ENCODE measurements at places on chromosomes 4 and X. TPM values are rescaled to one million over a fixed set of nuclear protein-coding genes. Genes with fewer than 3 reads are reported as not detected.

GRCh38 chr4:20432088-20432487, 180.4 kb downstream of the SLIT2 start:
- no peaks in the 10 kb centered on the region for H3K36me3 ChIP-seq

DNA sequence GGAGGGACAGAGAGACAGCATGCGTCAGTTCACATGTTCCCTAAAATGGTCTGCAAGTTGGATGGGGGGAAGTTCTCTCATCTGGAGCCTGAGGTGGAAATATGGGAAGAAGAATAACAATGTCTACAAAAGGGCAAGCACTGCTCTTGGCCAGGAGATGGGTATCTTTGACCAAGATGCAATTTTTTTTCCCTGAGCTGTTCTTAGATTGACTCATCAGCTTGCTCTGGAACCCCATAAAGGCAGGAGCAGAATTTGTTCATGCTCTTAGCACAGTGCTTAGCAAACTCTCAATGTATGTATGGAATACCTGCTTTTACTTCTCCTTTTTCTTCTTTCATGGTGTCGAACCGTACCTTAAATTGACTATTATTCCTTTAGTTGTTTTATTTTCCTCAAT, 90.5 kb upstream of the ZNF827 start:
- H3K4me3 ChIP-seq, result no peak overlapping the region
- H3K4me1 ChIP-seq, result peaks cover 12% of the 10 kb centered on the region
- DNase-seq, result no peak

ANOS1 gene
- total RNA-seq, result 1.1 TPM

DNA sequence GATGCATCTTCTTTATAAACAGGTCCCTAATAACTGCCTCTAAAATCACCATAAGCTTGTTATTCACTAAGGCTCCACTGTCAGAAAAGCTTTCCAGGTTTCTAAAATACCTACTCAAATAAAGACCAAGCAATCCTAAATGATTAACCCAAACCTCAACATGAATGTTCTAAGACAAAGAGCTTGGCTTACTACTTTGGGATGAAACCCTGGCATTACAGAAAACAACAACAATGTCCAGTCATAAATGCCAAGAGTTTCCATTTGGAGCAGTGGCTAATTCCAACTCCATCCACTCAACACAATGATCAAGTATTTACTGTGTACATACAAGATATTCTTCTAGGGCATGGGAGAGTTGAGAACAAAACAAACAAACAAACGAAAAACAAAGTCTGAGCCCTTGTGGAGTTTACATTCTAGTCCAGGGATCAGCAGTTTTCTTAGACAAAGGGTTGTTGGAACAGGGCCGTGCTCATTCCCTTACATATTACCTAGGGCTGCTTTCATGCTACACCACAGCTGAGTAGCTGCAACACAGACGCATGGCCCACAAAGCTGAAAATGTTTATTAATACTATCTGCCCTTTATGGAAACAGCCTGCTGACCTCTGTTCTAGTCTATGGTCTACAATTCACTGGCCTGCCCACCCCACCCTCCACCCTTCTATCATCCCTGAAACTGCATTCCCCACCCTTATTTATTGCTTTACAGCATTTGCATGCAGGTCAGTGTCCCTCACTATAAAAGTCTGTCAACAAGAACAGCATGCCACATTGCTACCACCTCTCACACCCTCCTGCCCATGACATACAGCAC, 23.7 kb downstream of the ABCG2 start:
- no peak overlapping the region for H3K4me3 ChIP-seq
- H3K27ac ChIP-seq, result no peak overlapping the region
- peaks cover 18% of the 10 kb centered on the region for H3K4me1 ChIP-seq
- no peaks in the 10 kb centered on the region for H3K27me3 ChIP-seq
- DNase-seq, result no peak
- H3K36me3 ChIP-seq, result no peaks in the 10 kb centered on the region

DNA sequence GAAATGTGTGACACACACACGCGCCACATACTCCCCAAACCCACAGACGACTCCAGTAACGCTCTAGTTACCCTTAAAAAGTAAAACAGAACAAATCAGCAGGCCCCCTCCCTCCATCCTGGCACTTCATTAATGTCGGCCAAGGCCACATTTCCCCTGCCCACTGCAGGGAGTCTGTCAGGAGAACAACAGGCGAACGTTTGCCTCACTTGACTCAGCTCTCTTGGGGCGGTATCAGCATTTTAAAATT, 671 bp upstream of the FHIP1A start:
- no peak for DNase-seq
- H3K4me1 ChIP-seq, result peaks cover 11% of the 10 kb centered on the region
- peaks cover 32% of the 10 kb centered on the region for H3K27me3 ChIP-seq
- peak overlapping the region; percentile 28 for H3K27ac ChIP-seq

DNA sequence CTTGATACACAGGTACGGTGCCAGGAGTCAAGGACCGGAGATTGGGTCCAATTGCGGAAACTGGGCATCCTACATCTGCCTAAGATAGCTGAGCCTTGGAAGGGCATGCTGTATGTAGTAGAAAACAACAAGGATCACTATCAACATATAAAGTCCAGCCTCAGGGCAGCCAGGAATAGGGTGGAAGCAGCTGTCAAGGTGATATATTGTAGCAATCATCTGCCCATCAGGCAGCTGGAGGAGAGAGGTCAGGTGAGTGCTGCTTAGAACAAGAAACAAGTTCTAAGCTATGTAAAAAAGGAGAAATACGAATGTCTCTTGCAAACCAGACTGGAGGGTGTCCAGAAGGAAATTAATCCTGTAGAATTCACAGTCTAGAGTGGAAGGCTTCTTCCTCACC, 34.8 kb downstream of the KCNE5 start:
- peak; percentile 37 for DNase-seq
- no peaks in the 10 kb centered on the region for H3K4me1 ChIP-seq
- H3K4me3 ChIP-seq, result no peak overlapping the region
- no peaks in the 10 kb centered on the region for H3K36me3 ChIP-seq

DNA sequence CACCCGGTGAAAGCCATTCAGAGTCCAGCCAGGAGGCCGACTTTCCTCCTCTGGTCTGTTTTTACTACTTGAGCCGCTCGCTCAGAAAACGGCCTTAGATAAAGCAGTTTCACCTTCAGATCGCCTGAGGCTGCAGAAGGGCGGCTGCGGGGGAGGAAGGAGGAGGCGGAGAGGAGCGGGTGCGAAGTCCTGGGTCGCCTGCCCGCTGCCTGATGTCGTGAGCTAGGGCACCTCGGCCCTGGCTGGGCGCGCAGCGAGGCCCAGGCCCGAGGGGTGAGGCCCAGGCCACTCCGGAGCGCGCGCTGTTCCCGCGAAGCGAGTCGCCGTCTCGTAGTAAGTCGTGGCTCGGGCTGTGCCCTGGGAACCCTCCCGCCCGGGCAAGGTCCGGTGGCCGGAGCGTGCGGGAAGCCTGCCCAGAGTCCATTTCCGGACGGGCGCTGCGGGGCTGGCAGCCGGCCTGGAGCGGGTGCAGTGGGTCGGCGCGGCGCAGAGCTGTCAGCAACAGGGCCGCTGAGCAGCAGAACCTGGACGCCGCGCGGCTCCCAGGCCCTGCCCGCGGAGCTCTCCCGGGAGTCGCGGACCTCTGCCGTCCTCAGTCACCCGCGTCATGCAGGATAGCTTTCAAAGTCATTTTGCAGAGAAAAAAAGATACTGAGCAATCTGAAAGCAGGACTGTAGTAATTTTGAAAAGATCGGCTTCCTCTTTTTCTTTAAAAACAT, 18.6 kb downstream of the TRIM2 start:
- peak; percentile 76 for DNase-seq
- H3K4me1 ChIP-seq, result peaks cover 24% of the 10 kb centered on the region
- peak overlapping the region; percentile 83 for H3K27ac ChIP-seq

GRCh38 chr4:37604461-37604860, 81.7 kb downstream of the RELL1 start:
- no peak overlapping the region for H3K4me3 ChIP-seq
- H3K4me1 ChIP-seq, result peaks cover 14% of the 10 kb centered on the region
- H3K27ac ChIP-seq, result no peak overlapping the region

DNA sequence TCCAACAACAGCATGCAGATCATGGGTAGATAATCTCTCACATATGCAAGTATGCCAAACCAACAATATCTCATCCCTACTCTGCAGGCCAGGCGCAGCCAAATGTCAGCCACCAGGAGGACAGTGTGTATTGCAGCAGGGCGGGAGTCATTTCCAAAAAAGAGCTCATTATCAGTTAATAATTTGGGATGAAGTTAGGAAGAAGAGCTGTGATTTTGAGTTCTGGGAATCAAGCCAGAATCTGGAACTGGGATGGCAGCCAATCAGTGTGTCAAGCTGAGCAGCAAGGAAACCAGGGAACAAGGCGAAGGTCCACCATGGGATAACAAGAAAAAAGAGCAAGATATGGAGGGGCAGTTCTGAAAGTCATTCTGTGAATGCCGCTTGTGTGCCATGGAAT, 88.2 kb upstream of the CAMK2D start:
- no peak overlapping the region for H3K4me3 ChIP-seq
- no peak overlapping the region for H3K27ac ChIP-seq
- peak; percentile 45 for DNase-seq

- no peak overlapping the region for H3K4me3 ChIP-seq
- H3K36me3 ChIP-seq, result no peaks in the 10 kb centered on the region
- H3K27ac ChIP-seq, result no peak overlapping the region
These were observed 83.8 kb upstream of the RPL34 start for GRCh38 chr4:108536577-108536976.

GRCh38 chr4:74896595-74896994, 36.3 kb upstream of the PARM1 start:
- H3K4me1 ChIP-seq, result no peaks in the 10 kb centered on the region
- H3K27ac ChIP-seq, result no peak overlapping the region
- no peak for DNase-seq

DNA sequence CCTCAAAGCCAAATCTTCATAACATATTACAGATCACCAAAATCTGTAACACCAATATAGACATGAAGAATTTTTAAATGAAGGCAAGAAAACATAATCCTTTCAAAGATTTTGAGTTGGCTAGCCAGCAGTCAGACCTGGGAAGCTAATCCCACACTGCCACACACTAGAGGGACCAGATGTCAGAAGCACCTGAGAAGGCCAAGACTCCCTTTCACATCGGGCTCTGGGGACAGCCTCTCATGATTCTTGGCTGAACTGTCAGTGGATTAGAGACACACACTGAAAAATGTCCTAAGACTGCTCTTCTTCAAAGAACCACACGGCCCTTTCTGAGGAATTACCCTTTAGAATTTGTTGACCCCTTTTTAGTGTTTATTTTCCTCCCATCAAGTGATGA, 28.2 kb upstream of the SPATA4 start:
- H3K4me1 ChIP-seq, result no peaks in the 10 kb centered on the region
- no peak for DNase-seq
- H3K4me3 ChIP-seq, result no peak overlapping the region
- H3K27ac ChIP-seq, result no peak overlapping the region

DNA sequence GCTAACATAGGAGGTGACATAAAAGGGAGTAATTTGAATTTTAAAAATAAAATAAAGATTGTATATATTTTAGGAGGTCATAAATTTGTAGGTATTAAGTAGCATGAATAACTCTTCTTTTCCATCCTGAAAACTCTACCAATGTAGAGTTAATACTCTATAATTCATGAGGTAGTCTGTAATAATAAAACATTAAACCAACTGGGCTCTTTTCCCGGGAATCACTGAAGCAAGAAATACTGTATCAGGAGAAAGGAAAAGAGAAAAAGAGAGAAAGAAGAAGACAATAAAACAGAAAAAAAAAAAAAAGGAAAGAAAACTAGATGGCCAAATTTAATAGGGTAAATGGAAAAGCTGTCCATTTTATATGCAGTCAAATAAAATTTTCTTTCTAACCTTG, 984.4 kb downstream of the CCSER1 start:
- no peaks in the 10 kb centered on the region for H3K4me1 ChIP-seq
- no peaks in the 10 kb centered on the region for H3K27me3 ChIP-seq
- H3K36me3 ChIP-seq, result no peaks in the 10 kb centered on the region
- no peak for DNase-seq
- H3K4me3 ChIP-seq, result no peak overlapping the region

GRCh38 chrX:50978920-50979682, 68.6 kb downstream of the BMP15 start:
- no peak overlapping the region for H3K4me3 ChIP-seq
- H3K36me3 ChIP-seq, result no peaks in the 10 kb centered on the region
- DNase-seq, result no peak
- no peak overlapping the region for H3K27ac ChIP-seq
- no peaks in the 10 kb centered on the region for H3K4me1 ChIP-seq

DNA sequence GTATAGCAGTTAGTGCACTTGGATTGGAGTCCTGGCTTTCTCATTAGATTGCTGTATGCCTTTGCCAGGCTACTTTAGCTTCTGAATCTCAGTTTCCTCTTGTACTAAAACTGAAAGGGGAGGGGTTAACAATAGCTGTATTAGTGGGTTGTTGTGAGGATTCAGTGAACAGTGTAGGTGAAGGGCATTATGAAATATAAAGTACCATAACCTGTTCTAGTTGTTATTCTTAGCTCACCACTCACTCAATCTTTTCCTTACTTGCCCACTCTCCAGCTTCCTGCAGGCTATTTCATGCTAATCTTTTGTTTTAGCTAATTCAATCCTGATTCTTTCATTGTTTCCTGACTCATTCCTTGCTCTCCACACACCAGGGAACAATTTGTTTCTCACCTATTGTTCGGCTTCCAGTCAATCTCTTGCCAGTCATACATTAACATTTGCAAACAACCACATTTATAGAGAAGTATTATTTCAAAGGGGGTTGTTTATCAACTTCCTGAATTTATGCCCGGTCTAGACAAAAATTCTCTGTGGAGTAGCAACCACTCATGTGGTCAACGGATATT, 50.6 kb upstream of the EDA start:
- H3K27ac ChIP-seq, result no peak overlapping the region
- no peak overlapping the region for H3K4me3 ChIP-seq
- H3K36me3 ChIP-seq, result no peaks in the 10 kb centered on the region
- H3K4me1 ChIP-seq, result no peaks in the 10 kb centered on the region
- DNase-seq, result no peak
- H3K27me3 ChIP-seq, result peaks cover 4% of the 10 kb centered on the region

All from osteoblast (primary cell).